A549 treated with AZD2906 at 1 μM for 4 hours (cell line): ENCODE measurements at places on chromosomes 1 and 21. TPM values are rescaled to one million over a fixed set of nuclear protein-coding genes. Genes with fewer than 3 reads are reported as not detected.

FOXD3 gene
- total RNA-seq: 0.39 to 1.1 TPM (median 0.96 TPM) in 5 replicates

SMCP gene
- not detected in 5 replicates for total RNA-seq

SPRR2G gene
- total RNA-seq: not detected in 5 replicates

ESRRG gene
- total RNA-seq: not detected in 5 replicates

FNDC10 gene
- total RNA-seq: 5.4 to 9.3 TPM (median 8.3 TPM) in 5 replicates

CD1B gene
- total RNA-seq: not detected in 5 replicates
